Stimulated activated CD8-positive, alpha-beta memory T cell treated with anti-CD3 and anti-CD28 coated beads, Interleukin-4, amount 100 ng/mL, for 4 hours (primary cell): ENCODE measurements at places on chromosomes 1 and 21.

DNA sequence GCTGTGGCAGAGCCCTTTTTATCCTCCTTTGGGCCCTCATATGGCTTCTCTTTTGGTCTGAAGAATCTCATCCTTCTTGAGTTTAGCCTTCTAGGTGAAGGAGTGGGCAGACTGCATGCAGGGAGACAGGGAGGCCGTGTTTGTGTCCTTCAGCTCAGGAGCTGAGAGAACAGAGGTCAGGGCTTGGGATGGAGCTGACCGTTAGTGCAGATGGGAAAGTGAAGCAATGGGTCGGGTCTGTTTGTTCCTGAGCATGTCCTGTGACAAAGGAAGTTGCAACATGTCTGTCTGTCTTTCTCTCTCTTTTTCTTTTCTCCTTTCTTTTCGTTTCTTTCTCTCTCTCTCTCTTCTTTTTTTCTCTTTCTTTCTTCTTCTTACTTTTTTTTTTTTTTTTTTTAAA, 14.9 kb downstream of the MAPKAPK2 start:
- DNase-seq, result no peak

- DNase-seq, result no peak
Measured at GRCh38 chr1:14522077-14522925, 76.2 kb upstream of the KAZN start.

DNA sequence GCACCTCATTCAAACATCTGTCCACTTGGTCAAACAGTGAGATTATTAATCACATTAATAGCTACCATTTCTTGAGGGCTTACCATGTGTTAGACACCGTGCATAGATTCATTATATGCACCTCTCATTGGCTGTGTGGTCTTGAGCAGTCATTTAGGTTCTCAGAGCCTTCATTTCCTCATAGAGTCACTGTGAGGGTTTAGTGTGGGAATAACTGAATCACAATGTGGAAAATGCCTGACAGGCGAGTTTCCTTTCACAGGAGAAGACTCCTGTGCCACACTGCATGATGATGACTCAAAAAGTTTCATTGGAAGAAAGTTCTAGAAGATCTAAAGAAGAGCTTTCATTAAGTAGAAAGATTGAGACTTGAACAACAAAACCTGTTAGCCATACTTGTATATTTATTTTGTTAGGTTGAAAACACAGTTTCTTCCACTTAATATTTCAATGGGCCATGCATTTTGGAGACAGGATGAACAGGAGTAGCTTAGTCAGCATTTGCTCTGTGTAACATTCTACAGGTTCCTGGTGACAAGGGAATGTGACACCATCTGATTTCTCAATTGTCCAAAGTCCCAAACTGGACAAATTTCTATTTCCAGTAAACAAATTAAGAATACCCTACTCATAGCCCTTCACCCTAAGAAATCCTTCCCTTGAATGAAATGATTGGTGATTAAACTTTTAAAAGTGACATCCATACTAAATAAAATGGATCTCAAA, 45.7 kb downstream of the FYB2 start:
- no peak for DNase-seq

DNA sequence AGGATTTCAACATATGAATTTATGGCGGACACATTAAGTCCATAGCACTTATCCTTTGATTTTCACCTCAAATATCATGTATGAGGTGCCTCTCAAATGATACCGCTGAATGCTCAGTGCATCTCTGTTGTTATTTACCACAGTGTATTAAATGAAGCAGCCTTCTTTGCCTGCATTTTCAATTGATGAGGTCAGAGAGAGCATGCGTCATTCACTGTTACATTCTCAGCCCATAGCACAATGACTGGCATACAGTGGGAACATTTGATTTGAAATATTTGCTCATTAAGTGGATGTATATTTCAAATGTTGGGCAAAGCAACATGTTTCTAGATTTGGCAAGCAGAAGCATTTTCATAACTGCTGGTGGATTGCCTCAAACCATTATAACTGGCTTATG, 45.7 kb downstream of the LRRC7 start:
- no peak for DNase-seq

GRCh38 chr1:193404236-193404635, 217.8 kb upstream of the B3GALT2 start:
- no peak for DNase-seq

DNA sequence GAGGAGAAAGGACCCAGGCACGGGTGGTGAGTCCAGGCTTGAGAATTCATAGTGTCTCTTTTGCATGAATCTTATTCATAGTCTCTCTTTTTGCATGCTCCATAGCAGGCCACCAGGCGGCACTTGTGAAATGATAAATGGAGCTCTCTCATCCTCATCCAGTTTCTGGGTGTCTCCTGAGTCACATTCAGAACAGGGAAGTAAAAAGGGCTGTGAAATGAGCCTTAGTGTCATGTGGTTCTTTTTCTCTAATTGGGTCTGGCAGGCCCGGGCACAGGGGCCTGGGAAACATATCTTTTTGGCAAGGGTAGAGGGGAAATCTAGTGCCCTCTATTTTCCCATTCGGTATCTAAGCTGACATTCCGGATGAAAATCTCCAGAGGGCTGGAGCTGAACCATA, 19.1 kb upstream of the NCF2 start:
- no peak for DNase-seq

DNA sequence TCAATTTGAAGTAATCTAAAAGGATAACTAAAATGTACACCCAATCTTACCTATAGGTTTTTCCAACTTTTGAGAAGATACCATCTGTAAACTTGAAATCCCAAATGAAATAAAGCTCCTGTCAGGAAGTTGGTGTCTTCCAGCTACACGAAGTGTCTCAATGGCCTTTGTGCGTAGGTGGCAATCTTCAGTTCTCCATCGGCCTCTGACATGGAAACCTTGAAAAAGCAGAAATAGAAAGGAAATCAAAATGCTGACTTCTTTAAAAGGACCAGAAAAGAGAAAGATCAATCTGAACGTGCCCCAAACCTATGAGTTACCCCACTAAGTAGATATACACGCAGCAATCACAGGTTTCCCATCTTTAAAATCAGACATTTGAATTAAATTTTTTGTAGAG, 10.0 kb downstream of the MKNK1 start:
- no peak for DNase-seq

GRCh38 chr21:26169611-26170470, 729 bp downstream of the APP start:
- no peak for DNase-seq

DNA sequence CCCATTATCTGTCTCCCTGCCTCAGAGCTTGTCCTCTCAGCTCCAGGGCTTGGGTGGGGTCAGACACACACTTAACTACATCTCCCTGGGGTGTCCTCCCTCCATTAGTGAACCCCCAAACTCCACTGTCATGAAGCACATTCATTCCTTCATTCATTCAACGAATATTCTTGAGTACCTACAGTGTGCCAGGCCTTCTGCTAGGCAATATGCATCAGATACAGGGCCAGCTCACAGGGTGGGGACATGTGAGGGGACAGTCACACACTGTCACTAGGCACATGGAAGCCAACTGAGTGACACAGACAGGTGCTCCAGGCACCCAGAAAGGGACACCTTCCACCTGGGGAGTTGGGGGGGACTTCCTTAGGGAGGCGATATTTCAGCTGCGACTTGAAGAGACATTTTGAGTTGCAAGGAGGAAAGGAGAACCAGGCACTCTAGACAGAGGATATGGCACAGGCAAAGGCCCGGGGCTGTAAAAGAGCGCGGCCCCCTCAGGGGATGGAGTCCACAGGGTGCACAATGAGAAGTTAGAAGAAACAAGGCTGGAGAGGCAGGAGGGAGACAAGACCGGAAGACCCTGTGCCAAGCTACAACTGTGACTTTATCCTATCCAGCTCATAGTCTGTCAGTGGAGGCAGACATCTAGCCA, 8.7 kb upstream of the S100A8 start:
- no peak for DNase-seq

- no peak for DNase-seq
Measured at GRCh38 chr1:156144742-156145141, 8.6 kb upstream of the SEMA4A start.

GRCh38 chr1:26887125-26887524, 3.0 kb downstream of the GPN2 start:
- DNase-seq, result no peak

- no peak for DNase-seq
Measured at GRCh38 chr1:244165701-244166100, 114.6 kb downstream of the ZBTB18 start.

GRCh38 chr1:55869065-55869464, 653.9 kb upstream of the USP24 start:
- no peak for DNase-seq

DNA sequence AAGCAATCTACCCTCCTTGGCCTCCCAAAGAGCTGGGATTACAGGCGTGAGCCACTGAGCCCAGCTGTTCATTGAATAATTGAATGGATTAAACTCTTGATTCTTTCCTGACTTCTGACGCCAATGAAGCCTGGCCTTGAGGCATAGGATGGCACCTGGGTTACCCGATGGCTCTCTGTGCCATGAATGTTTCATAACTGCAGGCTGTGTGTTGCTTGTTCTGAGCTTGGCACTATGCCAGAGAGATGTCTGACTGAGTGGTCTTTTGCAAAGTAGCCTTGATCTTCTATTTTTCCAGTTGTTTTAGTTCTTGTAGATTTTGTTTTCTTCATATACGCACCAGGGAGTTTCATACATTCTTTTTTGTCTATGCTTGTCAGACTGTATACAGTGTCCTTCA, 38.5 kb upstream of the AK4 start:
- DNase-seq, result no peak

- DNase-seq, result no peak
Measured at GRCh38 chr1:224711876-224712275, 95.8 kb downstream of the CNIH3 start.

DNA sequence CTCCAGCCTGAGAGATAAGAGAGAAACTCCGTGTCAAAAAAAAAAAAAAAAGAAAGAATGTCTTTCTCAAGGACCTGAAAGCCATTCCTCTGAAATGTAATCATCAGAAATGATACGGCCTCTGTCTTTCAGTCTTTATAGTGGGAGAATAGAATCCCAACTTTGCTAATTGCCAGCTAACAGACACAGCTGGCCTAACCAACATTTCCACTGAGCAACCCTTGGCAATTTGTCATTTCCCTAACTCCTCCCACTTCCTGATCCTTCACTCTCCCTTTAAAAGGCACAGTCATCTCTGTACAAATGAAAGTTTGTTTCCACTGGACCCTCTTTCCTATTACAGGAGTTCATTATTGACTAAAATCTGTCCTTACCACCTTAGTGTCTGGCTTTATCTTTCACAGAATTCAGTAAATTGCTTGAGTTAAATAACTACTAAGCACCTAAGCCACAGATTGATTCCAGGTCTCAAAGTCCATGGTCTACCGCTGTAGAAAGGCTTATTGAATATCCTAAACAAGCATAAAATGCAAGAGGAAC, 4.3 kb upstream of the CBR1 start:
- DNase-seq, result no peak

GRCh38 chr1:24362396-24362795, 43.2 kb downstream of the GRHL3 start:
- no peak for DNase-seq

GRCh38 chr1:248805876-248806275, 19.8 kb downstream of the SH3BP5L start:
- no peak for DNase-seq

DNA sequence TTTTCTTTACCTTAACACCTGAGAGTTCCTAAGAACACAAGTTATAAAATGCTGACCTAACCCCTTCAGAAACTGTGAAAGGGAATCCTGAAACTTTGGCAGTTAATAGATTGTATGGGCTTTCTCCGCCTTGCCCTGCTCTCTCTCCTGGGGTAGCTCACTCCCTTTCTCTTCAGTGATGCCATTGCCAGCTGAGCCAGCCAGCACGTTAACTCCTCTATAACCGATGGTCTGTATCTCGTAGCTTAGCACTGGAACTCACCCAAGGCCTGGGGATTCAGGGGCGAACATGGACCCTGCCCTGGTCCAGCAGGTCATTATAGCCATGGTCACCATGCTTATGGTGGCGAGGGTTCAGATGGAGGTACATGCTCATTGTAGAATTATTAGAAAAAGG, 40.7 kb downstream of the TRAPPC10 start:
- no peak for DNase-seq

DNA sequence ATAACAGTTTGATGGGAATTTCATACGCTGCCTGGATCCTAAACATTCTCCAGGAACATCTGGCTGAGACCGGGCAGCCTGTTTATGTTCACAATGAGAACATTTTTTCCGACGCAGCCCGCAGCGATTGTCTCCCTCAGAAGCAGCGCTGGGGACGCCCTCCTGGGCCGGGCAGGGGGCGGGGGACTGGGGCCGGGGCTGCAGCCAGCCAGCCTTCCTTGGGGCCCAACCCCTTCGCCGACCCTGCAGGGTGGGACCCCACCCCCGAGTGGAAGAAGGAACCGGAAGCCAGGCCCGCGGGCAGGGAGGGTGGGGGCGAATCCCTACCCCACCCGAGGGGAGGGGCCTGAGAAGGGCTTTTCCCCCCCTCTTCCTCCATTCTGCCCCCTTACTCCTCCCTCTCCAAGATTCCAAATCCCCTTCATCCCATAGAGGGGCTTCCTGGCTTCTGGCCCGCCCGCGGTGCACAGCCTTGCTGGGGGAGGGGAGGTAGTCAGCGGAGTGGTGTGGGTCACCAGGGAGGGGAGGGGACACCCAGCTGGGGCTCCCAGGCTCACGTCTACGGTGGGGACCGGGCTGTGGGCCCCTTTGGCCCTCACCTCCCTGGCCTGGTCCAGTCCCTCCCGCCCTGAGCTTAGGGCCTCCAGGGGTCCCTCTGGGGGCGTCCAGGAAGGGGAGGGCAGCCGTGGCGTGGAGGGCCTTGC, 60.6 kb downstream of the WNT9A start:
- no peak for DNase-seq

- DNase-seq, result peak; percentile 27
Measured at GRCh38 chr21:36297938-36298572, 21.9 kb upstream of the MORC3 start.

DNA sequence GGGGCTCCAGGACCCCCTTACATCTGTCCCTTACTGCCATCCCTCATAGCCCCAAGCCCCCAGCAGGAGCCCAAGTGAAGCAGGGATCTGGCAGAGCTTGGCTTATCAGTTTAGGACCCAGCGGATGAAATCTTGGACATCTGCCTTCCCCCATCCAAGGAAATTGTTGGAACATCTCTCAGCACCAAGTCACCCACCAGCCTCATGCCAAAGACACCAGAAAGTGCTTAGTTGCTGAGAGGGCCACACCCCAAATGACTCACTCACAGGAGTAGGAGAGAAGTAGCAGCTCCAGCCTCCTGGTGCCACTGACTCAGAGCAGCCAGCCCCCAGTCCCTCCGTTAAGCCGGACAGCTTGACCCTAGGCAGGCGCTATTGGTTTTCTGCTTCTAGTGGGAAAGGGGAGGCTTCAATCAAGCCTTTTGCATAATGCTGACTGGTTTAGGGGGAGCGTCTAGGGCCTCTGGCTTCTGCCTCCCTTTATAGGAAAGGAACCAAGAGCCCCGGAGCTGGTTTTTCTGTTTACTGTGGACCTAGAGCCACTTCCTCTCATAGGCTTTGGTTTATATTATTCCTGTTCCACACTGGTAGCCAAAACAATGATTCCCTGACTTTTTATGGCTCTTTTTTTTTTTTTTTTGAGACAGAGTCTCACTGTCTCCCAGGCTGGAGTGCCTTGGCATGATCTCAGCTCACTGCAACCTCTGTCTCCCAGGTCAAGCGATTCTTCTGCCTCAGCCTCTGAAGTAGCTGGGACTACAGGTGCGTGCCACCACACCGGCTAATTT, 114.2 kb upstream of the IPO9 start:
- no peak for DNase-seq
